ENCODE measurements at places on chromosomes 1 and 21. TPM values are rescaled to one million over a fixed set of nuclear protein-coding genes. Genes with fewer than 3 reads are reported as not detected.

AGT gene
- total RNA-seq, result 0.42 TPM

CLEC20A gene
- not detected for total RNA-seq

F5 gene
- not detected for total RNA-seq

CLCA4 gene
- not detected for total RNA-seq

GBP1 gene
- 135 TPM for total RNA-seq

F13B gene
- not detected for total RNA-seq
